ENCODE measurements at places on chromosomes 6 and 20.

- no peak for DNase-seq
Observed at GRCh38 chr6:57423468-57423867, 106.0 kb downstream of the PRIM2 start.

- no peak for DNase-seq
Observed at GRCh38 chr6:140403020-140403419, 1028.6 kb upstream of the CITED2 start.

GRCh38 chr6:152364866-152365265 lies 272.3 kb downstream of the SYNE1 start:
- no peak for DNase-seq

- DNase-seq: no peak
Observed at GRCh38 chr20:44224637-44225036, 14.1 kb upstream of the OSER1 start.

DNA sequence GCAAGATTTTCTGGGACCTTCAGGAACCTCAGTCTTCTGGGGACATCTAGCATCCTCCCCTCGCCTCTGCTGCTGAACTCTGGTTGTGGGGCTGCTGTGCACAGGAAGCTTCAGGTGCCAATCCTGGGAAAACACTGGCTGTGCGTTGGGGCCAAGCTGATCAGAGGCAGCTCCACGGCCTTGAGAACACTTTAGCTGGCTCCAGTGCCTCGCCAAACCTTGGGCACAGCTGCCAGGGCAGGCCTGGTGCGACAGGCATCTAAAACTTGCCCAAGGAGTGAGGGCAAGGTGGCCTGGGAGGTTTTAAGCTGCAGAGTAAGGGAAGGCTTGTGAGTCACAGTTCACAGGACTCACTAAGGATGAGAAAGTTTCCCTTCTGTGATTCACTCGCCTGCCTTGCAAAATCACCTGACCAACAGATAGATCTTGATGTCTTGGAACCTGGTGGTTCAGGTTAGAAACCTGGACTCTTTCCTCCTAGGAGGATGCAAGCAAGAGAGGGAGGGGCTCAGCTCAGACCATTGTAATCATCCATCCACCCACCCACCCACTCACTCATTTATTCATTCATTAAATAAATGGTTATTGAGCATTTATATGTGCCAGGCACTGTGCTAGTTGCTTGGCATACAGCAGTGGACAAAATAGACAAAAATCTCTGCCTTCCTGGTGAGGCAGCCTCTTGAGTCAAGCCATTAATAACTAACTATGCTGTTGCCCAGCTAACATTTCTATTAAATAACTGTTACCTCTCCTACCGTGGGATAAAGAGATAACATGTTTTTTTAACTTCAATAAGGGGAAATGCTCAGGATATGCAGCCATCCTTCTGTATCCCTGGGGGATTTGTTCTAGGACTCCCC lies 2.5 kb upstream of the SPATS1 start:
- DNase-seq: no peak

GRCh38 chr6:138691595-138692057 lies 81.9 kb upstream of the CCDC28A start:
- DNase-seq: no peak

GRCh38 chr20:32888636-32889035 lies 29.9 kb downstream of the EFCAB8 start:
- no peak for DNase-seq

- no peak for DNase-seq
Observed at GRCh38 chr20:4081421-4081820, 66.1 kb upstream of the RNF24 start.

- DNase-seq: no peak
Observed at GRCh38 chr20:603116-603640, 6.9 kb downstream of the TCF15 start.

DNA sequence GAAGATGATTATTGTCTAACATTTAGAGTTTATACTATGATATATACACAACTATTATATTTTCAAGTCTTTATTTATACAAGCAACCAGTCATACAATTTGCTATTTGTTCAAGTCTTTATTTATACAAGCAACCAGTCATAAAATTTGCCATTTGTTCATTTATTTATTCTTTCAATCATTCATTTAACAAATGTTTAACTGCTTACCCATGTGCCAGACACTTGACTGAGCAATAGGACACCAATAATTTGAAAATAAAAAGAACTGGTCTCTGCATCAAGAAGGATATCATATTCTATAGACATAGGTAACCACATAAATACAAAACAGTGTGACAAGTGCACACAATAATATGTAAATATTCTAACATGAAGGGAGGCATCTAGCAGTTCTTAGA lies 20.3 kb downstream of the GRIK2 start:
- DNase-seq: no peak

DNA sequence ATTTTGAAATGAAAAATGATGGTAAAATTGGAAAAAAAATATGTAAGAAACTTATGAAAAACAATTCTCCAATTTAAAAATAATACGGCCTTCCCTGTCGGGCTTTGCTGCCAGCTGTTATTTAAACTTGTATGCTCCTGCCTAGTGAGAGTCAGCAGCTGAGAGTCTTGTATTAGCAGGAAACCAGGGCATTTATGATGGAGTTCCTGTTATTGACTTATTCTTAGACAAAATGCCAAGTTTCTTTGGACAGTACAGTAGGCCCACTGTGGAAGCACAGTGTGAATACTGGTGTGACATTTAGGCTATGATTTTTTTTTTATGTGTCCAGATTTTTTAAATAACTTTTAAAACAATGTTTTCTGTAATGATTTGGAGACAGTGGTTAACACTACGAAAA lies 42.1 kb downstream of the GMDS start:
- DNase-seq: no peak

- DNase-seq: peak; percentile 68
Observed at GRCh38 chr6:106739387-106739786, 110.0 kb downstream of the QRSL1 start.

- no peak for DNase-seq
Observed at GRCh38 chr6:158038291-158039177, 56.9 kb downstream of the SYNJ2 start.

GRCh38 chr6:44039191-44039719 lies 88.0 kb downstream of the MRPL14 start:
- no peak for DNase-seq

- DNase-seq: no peak
Observed at GRCh38 chr20:38601216-38602184, at the start of gene ARHGAP40. Gene ARHGAP40, plus strand, starts transcription at chr20:38601809.

DNA sequence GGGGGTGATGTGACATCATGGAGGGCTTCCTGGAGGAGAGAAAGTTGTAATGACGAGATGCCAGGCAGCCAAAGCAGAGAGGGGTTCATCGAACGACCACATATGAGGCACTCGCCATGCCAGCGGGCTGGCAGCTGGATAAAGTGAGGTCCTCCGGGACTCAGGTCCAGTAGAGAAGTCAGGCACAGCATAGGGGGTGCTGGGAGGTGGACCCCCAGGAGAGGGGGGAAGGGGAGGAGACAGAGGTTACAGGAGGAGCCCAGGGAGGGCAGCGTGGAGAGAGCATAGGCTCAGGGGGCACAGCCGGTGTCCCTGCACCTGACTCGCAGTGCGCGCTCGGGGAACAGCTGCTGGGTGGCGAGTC lies 174.7 kb downstream of the BMP7 start:
- DNase-seq: no peak

DNA sequence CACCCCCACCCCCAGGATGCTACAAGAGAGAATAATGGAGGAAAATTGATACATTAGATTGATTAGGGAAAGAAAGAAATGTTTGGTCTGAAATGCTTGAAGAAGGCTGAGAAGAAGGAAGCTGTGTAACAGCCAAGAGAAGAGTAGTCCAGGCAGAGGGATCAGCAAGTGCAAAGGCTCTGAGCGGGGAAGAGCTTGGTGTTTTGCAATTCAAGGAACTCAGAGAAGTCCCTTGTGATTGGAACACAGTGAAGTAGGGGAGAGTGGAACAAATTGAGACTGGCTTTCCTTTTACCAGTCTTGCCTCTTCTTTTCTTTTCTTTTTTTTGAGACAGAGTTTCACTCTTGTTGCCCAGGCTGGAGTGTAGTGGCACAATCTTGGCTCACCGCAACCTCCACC lies 76.6 kb upstream of the CHD6 start:
- no peak for DNase-seq

DNA sequence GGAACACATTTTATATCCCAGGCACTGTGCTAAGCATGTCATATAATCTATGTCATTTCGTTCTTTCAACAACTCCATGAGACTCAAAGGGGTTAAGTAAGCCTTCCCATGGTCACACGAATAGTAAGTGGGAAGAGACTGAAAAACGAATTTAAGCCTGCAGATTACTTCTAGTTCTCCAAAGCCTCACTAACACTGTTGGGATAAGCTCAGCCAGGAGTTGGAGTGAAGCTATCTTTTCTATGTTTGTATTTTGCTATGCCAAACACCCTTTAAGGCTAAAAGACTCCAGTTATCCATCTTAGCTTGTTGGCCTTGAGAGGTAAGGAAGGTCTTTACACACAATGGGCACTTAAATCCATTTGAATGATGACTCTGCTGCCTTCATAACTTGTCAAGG lies 148.1 kb upstream of the UST start:
- no peak for DNase-seq

GRCh38 chr20:51198238-51198637 lies 175.3 kb upstream of the KCNG1 start:
- no peak for DNase-seq

DNA sequence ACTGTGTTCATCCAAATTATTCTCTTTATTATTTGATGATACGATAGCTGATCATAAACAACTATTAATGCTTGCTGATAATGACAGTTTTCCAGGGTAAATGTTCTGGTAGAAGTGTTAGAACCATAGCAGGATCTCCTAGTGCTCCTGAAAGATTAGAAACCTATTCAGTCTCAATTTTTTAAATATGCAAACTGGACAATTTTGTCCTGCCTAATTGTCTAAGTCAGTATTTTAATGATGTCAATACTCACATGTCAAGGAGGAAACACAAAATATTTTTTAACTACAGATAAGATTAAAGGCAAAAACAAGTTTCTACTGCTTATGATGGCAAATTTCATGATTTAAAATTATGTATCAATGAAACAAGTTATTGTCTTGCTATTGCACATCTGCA lies 233.9 kb downstream of the RFPL4B start:
- DNase-seq: no peak

GRCh38 chr6:80088637-80089036 lies 17.8 kb upstream of the BCKDHB start:
- no peak for DNase-seq

DNA sequence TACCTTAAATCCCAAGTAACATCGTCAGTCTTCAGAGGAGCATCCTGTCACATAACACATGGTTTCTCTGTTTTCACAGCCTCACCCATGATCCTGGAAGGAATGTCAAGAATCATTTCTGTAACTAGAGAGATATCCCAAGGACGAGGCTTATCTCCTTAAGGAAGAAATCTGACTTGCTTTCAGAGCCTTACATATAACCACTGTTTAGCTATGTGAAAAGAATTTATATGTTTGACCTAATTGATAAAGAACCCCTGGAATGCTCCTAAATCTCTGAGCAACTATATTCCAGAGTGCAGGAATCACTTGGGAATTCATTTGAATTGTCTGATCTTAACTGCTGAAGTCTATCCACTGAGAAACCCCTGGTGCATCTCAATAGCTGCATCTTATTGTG lies 243.1 kb downstream of the ALDH8A1 start:
- DNase-seq: no peak

DNA sequence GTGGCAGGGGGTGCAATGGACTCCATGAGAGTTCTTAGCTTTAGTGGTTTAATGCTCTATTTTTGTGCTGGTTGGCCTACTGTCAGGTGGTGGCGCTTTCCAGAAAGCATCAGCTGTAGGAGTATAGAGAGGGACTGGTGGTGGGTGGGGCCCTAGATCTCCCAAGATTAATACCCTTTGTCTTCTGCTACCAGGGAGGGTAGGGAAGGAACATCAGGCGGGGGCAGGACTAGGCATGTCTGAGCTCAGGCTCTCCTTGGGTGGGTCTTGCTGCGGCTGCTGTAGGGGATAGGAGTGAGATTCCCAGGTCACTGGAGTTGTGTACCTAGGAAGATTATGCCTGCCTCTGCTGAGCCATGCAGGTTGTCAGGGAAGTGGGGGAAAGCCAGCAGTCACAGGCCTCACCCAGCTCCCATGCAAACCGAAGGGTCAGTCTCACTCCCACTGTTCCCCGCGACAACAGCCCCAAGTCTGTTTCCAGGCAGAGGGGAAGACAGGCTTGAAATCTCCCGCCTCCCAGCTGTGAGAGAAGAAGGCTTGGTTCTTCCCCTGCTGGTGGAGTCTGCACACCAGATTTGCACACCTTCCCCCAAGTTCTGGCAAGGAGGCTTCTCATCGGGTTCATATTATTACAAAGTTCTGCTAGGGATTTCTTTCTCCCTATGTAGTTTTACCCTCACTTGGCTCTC lies 46.7 kb upstream of the PKIB start:
- DNase-seq: no peak

DNA sequence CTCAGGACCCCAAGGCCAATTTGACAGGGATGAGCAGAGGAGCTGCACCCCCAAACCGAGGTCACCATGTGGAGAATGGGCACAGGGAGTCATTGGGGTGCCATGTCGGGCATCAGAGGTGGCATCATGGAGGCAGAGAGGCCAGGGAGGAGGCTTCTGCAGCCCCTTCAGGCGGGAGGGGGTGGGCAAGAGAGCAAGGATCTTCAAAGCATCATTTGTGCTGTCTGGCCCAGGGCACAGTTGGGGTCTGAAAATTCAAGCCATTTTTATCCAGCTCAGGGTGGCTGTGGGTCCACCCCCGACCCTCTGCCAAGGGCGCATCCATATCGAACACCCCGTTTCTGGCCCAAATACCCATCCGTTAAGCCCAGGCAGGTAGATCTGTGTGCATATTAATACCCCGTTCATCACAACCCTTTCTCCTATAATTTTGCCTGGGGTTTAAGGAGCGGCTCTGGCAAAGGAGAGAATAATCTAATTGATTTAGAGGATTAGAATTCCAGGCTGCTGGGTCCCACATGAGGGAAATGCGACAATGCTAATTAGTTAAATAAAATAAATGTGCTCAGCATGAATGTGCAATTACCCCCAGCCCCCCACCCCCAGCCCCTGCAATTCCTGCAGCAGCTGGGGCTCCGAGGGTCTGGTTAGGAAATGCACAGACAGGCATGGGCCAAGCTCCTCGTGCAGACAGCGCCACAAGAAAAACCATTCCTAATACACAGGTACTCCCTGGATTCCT lies 31.9 kb downstream of the VSTM2L start:
- no peak for DNase-seq

GRCh38 chr6:166202321-166202733 lies 34.7 kb upstream of the TBXT start:
- no peak for DNase-seq
